Progenitor cell of endocrine pancreas (in vitro differentiated cells): ENCODE measurements at places on chromosomes 1 and 21. TPM values are rescaled to one million over a fixed set of nuclear protein-coding genes. Genes with fewer than 3 reads are reported as not detected.
A peak's percentile ranks its signal among the peaks of the same experiment; 100 is the strongest.

Gene DIO1
- total RNA-seq: 1.1 and 1.3 TPM in 2 replicates

Gene SIPA1L2
- 37.6 and 41.0 TPM in 2 replicates for total RNA-seq

Gene SH3D21
- total RNA-seq: 10.6 and 11.0 TPM in 2 replicates

DNA sequence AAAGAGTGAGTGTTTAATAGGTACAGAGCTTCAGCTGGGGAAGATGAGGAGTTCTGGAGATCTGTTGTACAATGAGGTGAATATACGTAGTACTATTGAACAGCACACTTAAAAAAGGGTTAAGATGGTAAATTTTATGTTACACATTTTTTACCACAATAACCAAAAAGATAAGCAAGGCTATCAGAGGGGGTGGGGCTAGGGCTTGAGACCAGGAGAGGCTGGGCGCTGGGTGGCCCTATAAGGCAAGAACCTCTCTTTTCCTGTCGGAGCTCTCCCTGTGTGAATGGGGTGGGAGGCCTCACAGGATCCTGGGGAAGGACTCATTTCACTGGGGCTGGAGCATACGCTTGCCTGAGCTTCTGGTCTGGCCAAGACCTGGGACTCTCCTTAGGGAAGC, 9.0 kb downstream of the SLC41A1 start:
- DNase-seq: no peak

DNA sequence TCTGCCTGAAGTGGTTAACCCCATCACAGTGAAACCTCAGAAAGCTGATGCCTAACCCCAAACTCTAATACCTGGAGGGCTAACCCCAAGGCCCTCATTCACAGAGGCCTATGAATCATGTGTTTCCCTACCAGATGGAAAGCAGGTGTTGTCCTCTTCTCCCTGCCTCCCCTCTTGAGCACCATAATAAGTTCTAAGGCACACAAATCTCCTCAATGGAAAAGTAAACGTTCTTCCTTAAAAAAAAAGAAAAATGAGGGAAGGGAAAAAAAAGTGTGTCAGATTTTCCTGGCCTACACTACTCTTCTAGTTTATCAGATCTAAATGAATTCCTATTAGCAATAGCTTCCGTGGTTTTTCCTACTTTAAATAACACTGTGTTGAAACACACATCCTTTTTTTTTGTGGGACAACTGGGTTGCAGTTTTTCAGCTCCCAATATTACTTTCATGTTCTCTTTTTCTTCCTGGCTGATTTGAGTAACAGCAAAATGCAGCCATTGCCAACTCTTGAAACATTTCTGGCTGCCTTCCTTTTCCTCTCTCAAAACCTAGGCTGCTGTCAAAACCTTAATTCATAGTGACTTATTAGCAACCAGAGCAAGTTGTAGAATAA, 43.2 kb downstream of the SLC44A3 start:
- no peak for DNase-seq

- DNase-seq: no peak
These were observed 12.4 kb upstream of the TBX15 start for GRCh38 chr1:119000371-119001180.

DNA sequence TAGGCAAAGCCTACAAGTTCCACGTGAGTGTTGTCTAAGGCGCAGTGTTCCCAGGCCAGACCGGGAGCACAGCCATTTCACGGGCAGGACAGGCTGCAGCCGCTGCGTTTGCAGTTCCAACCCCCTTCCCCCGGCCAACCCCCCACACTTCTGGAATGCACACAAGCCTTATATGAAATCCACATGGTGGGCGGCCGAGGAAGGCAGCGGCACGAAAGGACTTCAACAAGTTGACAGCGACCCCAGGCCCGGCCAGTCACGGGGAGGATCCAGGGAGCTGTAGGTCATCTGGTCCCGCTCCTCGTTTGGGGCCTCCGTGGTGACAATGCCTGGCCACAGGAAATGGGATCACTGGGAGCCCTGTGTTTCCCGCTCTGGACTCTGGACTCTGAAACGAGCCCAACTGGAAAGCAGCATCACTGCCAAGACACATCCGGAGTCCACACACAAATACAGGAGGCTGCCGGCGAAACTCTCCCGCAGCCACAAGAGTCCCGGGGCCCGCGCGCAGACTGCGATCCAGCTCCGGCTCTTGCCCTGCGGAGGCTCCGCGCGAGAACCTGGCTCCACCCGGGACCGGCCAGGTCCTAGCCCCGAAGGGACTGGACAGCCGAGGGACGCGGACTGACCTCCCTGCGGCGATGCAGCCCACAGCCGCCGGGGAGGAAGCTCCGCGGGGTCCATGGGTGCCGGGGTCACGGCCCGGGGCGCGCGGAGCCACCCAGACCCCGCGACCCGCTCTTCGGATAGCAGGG, 794 bp downstream of the NID1 start:
- peak; percentile 37 for DNase-seq

- no peak for DNase-seq
These were observed 42.4 kb downstream of the OLFML3 start for GRCh38 chr1:114021665-114022099.

DNA sequence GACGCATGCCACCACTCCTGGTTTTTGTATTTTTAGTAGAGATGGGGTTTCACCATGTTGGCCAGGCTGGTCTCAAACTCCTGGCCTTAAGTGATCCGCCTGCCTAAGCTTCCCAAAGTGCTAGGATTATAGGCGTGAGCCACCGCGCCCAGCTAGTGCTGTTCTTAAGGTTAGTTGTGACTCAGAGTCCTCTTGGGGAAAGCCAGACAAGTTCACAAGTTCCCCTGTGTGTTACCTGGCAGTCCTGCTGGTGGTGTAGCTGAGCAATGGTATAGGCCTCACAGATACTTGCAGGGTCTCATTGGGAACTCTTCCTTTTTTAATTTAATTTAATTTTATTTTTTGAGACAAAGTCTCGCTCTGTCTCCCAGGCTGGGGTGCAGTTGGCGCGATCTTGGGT, 10.6 kb downstream of the CFAP126 start:
- DNase-seq: no peak

DNA sequence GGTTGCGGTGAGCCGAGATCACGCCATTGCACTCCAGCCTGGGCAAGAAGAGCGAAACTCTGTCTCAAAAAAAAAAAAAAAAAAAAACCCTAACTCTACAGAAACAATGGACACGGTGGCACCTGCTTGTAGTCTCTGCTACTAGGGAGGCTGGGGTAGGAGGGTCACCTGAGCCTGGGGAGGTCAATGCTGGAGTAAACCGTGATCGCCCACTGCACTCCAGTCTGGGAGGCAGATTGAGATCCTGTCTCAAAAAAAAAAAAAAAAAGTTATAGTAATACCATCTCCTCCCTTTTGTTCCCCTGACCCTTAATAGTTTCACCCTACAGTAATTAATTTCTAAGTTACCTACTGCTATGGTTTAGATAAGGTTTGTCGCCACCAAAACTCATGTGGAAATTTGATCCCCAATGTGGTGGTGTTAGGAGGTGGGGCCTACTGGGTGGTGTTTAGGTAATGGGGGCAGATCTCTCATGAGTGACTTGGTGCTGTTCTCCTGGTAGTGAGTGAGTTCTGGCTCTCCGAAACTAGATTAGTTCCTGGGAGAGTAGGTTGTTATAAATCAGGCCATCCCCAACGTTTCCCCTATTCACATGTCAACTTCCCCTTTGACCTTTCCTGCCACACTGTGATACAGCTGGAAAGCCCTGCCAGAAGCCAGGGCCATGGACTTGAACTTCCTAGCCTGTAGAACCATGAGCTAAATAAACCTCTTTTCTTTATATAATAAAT, 9.8 kb downstream of the FBXO42 start:
- DNase-seq: no peak

Gene MAN1A2
- total RNA-seq: 66.5 and 67.7 TPM in 2 replicates

GRCh38 chr1:39491146-39491921, at the start of gene BMP8A:
TSS of gene BMP8A (plus strand) at chr1:39491636. CDS start at chr1:39491992, 356 bp downstream.
- DNase-seq: peak; percentile 69

GRCh38 chr1:150514913-150515327, 632 bp upstream of the FALEC start:
- no peak for DNase-seq

- no peak for DNase-seq
These were observed 37.0 kb upstream of the RXRG start for GRCh38 chr1:165481820-165482532.

- no peak for DNase-seq
These were observed 123.6 kb upstream of the RUNX3 start for GRCh38 chr1:25053576-25054250.

Gene MSH4
- 0.55 and 0.57 TPM in 2 replicates for total RNA-seq

Gene BATF3
- total RNA-seq: 0.53 and 0.55 TPM in 2 replicates

DNA sequence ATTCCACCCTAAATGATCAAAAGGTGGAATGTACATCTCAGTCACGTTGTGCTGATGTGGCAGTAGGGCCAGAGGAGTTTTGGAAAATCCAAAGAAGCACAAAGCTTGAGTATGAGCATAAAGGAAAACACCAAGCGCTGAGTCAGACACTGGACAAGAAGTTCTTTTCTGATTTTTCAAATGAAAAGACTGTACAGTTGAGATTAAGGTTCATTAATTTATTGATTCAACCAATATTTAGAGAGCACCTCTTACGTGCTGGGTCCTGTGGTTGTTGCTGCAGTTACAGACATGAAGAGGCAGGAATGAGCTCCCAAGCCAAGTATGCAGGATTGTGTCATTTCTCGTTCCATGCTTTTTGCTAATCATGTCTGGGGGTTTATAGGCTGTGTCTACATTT, 28.9 kb upstream of the APP start:
- no peak for DNase-seq

Gene TRIM67
- total RNA-seq: 0.05 and 0.09 TPM in 2 replicates

Gene LCE2A
- total RNA-seq: not detected in 2 replicates

- DNase-seq: no peak
These were observed 121.6 kb downstream of the NTMT2 start for GRCh38 chr1:170267317-170267716.

DNA sequence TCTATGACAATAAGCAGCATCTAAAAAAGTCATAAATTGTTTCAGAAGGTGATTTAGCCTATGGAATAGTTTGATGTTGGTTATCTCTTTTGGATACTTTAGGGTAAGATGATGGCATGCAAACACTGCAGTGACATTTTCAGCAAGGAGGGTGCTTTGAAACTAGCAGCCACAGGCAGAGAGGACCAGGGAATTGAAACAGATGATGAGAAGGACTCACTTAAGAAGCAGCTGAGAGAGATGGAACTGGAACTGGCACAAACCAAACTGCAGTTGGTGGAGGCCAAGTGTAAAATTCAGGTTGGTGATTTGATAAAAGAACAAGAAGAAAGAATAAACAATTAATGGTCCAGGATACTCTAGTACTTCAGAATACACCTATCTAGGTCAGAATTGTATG, 11.2 kb upstream of the CACYBP start:
- DNase-seq: no peak

DNA sequence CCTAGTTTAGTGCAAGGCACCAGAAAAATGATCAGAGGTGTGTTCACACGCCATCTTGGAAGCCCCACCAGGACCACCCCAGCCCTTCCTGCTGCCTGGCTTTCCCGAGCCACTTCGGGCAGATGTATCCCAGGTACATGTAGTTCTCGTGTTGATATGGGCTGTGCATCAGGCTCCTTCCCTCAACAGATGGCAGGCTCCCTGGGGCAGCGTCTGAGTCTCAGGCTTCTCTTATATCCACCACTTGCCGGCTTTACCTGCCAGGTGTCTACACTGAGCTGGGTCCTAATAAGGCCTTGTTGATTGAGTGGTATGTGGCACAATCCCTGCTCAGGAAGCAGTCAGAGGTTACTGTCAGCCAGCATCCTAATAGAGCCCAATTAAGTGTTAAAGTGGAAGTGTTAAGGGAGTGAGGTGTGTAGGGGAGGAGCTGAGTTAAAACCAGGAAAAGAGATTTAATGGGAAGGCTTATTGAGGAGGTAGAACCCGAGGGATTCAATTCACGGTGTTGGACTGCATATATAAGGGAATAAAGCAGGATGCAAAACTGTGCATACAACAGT, 8.5 kb downstream of the GPA33 start:
- no peak for DNase-seq

Gene DUSP10
- total RNA-seq: 9.3 and 10.2 TPM in 2 replicates

GRCh38 chr1:8284127-8284526, 33.8 kb upstream of the SLC45A1 start:
- DNase-seq: no peak
